ENCODE measurements at places on chromosomes 4 and X.

- no peak for DNase-seq
Measured at GRCh38 chr4:87574996-87575395, 33.3 kb upstream of the DSPP start.

DNA sequence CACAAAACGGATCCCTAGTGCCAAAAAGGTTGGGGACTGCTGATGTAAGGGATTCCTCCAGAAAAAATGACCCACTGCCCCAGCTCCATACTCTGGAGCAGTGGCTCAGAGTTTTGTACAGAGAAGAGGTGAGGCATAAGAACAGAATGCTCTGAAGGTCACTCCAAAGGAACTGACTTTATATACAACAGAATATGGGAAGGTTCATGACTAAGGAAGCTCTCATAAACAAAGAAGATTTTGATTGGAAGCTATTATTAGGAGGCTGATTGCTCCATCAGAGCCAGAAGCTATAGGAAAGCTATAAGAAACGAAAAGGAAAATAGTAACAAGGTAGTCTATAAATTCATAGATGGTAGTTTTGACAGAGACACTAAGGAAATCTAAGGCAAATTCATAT lies 203.1 kb downstream of the SLC7A11 start:
- no peak for DNase-seq

DNA sequence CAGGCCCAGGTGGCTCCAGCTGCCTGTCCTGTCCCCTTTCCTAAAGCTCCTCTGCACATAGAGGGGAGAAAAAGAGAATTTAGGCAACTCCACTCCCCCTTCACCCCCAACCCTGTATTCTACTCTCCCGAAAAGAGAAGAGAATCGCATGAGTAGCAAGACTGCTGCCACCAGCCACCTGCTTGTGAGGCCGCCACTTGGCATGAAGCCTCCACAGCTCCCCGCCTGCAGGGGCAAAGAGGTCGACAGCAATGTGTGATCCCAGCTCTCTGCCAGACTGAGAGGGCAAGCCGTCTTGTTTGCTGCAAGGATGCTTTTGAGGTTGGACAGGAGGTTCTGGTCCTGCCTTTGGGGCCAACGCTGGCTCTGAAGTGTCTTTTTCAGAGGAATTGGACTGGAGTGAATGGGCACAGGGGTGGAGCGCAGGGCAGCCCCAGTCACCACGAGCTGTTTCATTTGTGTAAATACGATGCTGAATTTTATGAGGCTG lies 77.1 kb downstream of the STARD8 start:
- no peak for DNase-seq

GRCh38 chr4:34845926-34846325 lies 1398.4 kb downstream of the ARAP2 start:
- DNase-seq = no peak

- no peak for DNase-seq
Measured at GRCh38 chrX:136666088-136666487, 18.1 kb downstream of the CD40LG start.

GRCh38 chrX:43718956-43719355 lies 62.9 kb downstream of the MAOA start:
- DNase-seq = no peak

DNA sequence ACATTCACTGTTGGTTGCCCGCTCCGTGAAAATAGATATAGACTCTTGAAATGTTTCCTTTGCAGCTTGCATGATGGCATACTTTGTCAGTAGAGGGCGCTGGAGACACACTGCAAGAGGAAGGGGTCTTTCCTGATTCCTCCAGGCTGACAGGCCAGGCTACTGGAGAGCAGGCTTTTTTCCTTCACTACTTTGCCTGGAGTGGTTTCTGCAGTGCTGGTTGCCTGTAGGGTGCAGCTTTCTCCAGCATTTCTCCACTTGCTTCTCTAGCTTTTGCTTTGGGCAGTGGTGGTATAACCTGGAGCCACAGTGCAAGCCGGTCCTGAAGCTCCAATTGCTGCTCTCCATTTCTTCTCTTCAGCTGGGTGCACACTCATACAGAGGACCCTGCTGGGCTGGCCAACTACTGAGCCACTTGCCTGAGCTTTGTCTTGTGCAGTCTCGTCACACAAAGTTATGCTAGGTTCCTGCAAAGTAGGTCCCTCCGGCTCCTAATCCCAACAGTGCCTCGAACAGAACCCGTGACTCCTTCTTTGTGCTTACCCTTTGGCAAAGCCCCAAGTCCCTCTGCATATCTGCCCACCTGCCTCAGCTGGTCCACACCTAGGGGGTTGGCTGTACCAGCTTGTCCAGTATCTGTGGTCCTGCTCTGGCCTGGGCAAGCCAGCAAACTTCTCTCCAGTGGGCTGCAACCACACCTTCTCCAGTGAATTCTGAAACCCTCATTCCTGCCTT lies 46.3 kb downstream of the RASSF6 start:
- no peak for DNase-seq

DNA sequence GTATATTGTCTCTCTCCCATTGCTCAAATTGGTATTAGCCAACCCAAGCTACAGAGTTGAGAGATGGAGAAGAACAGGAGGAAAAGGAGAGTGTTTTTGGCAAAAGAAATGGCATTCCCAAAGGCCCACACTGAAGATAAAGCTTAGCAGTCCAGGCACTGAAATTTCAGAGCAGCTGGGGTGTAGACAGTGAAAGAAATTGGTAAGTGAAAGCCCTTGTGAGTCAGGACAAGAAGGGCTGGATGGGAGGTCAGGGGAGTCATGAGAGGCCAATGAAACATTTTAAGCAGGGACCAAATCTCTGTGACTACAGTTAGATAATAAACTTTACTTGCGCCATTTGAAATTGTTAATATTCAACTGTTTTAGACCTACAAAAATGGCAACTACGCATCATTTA lies 177.7 kb downstream of the ADAMTS3 start:
- DNase-seq = no peak

DNA sequence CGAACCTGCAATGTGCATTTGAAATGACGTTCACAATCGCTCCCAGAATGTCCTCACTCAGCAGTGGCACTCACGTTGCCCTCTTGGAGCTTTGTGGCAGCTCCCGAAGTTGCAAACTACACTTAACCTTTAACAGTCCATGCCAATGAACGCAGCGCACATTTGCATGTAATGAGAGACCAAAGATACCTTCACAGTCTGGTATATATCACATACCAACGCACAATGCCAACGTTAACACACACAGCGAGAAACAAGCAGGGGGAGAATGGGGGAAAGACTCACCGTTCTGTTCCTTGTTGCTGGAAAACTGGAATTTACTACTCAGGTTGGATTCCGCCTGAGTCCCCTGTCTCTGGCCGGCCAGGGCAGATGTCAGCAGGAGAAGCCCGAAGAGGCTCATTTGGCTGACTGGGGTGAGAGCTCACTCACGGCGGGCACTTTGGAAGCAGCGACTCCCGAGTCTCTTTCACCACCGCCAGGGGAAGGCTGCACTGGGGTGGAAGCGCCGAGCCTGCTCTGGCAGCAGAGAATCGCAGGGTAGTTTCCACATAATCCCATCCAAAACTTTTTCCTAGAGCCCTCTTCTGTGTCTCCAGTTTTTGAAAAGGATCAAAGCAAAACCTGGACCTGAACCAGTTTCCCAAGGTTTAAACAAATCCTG lies 966 bp downstream of the PDGFC start:
- no peak for DNase-seq

- DNase-seq = peak; percentile 1
Measured at GRCh38 chrX:54357414-54358377, at the start of gene WNK3. WNK3 (minus strand) TSS chrX:54358046.

DNA sequence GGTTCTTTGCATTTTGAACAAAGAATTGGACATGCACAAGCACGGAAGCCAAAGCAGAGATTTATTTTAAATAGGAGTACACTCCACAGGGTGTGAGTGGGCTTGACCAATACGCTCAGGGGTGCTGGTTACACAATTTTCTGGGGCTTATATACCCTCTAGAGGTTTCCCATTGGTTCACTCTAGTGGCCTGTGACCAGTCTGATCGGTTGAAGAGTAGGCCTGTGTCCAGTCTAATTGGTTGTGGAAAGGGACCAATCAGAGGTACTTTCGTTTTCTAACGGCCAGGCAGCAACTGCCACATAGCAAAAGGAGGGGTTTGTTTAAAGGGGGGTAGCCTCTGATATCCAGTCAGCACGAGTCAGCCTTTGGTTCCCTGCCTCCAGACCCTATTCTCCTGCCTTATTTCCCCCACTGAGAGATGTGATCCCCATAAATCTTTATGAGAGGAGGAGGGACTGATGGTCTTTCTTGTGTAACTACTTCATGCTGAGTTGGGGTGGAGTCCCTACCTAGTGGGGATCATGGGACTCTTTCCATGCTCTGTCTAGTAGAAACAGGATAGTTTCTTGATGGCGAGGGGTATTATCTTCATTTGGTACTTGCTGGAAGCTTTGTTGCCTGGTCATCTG lies 11.3 kb upstream of the AREG start:
- DNase-seq = no peak

DNA sequence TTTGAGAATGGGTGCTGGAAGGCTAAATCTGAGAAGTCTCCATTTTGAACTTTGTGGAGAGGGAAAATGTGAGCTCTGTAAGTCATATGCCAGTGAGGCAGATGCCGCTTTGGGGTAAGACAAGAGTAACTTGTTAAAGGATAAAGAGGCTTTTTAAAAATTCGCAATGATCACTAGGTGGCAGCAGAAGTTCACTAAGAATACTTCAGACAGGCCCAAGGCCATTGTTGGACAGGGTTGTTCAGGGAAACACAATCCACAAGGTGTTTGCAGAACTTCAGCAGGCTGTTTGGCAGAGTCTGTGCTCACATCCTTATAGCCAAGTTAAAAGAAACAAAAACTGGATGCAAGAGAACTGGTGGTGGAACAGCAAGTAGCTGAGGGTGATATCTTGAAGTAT lies 13.7 kb upstream of the PIGA start:
- DNase-seq = no peak

- no peak for DNase-seq
Measured at GRCh38 chr4:22910200-22910599, 217.5 kb downstream of the GBA3 start.

- no peak for DNase-seq
Measured at GRCh38 chr4:127643791-127644190, 11.0 kb downstream of the INTU start.

DNA sequence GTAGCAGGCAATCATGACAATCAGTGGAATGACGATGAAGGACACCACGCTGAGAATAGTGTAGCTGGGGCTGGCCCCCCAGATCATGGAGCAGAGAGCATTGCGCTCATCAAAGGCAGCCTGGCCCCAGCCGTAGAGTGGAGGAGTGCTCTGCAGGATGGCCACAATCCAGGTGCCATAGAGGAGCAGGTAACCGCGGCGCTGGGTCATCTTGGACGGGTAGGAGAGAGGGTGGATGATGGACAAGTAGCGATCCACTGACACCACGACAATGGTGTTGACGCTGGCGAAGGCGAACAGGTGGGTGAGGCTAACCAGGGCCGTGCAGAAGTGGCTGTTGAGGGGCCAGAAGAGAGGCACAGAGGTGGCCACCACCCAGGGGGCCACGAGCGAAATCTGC lies 2.8 kb downstream of the GPR101 start:
- no peak for DNase-seq

DNA sequence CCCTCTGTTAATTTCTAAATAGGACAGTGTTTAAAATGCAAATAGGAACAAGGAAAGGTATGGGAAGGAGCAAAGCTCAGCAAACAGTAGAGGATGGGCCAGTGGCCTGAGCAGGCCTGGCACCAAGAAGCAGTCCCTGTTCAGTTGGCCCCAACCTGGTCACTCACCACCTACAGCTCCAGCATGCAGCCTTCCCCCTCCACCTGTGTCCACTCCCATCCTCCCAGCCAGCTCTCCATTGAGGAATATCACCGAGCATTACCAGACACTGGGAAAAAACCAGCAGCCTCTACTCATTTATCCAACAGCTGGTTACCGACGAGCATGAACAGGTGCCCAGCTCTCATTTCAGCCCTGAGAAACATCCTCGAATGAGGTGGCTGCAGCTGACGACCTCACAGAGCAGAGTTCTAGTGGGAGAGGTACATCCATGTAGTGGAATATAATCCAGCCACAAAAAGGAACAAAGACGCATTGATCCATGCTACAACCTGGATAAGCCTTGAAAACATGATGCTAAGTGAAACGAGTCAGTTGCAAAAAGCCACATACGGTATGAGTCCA lies 25.6 kb downstream of the CD99L2 start:
- no peak for DNase-seq

- DNase-seq = no peak
Measured at GRCh38 chrX:149453030-149453429, 52.1 kb downstream of the IDS start.

Data from stimulated activated CD4-positive, alpha-beta T cell treated with anti-CD3 and anti-CD28 coated beads, Interleukin-15, amount 100 ng/mL, for 1 hour (primary cell).